ENCODE measurements at places on chromosomes 13 and 19.

- no peak for DNase-seq
Observed at GRCh38 chr13:110367620-110368019, 60.5 kb downstream of the COL4A2 start.

GRCh38 chr19:6270822-6271221, 9.0 kb downstream of the MLLT1 start:
- no peak for DNase-seq

- DNase-seq = no peak
Observed at GRCh38 chr13:79404985-79405384, 1.1 kb downstream of the RBM26 start.

DNA sequence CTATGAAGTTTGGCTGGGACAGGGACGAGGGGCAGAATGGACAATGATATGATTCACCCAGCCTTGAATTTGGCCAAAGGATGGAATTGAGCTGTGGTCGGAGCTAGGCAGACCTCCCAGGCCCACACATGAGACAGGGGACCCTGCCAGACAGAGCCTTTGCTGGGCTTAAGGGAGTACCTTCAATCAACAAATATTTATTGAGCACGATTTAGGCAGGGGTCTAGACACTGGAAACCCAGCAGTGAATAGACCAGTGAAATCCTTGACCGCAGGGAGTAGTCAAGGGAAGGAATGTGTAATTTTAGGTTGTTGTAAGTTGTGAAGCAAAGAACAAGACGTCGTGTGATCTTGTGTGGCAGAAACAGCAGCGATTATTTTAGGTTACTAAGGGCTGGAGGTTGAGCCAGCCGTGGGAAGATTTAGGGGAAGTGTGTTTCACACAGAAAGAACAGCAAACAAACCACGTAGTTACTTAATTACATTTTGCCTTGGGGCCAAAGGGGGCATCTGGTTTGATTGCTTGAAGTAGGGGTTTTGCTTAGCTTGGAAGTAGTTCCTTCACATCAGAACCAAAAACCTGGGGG, 16.9 kb upstream of the AP1M2 start:
- no peak for DNase-seq

DNA sequence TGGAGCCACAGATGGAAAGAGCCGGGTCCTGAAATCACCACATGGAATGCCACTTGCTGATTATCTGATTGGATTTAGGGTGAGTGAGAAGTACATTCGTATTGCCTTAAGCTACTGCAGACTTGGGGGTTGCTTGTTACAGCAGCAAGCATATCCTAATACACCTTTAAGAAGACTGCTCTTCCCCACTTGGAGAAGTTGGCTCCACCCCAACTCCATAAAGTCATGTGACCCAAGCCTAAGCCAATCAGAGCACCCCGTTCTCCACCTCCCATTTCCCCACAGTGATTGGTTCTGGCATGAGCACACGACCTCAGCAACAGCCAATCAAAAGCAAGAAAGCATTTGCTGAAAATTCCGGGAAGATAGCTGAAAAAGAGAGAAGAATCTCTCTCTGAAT, 23.1 kb downstream of the CACNA1A start:
- DNase-seq = no peak

- DNase-seq = no peak
Observed at GRCh38 chr19:46270521-46271256, 26.2 kb upstream of the HIF3A start.

DNA sequence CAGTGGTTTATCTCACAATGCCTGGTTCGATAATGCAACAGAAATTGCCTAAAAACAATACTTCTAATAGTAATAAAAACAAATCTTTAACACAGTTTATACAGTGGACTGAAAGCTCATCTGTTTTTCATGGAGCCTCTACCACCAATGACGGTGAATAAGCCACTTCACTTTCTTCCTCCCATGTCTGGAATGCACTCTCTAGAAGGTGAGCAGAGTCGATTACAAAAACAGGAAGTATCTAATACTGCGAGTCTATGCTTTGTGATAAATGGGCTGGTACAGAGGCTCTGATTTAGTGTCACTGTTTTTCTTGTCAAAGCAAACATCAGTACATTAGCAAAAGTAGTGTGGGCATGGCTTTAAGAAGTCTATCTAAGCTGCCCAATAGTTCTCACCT, 1348.6 kb upstream of the SLC10A2 start:
- DNase-seq = no peak

GRCh38 chr19:10205636-10206035, 10.9 kb upstream of the DNMT1 start:
- DNase-seq = no peak

DNA sequence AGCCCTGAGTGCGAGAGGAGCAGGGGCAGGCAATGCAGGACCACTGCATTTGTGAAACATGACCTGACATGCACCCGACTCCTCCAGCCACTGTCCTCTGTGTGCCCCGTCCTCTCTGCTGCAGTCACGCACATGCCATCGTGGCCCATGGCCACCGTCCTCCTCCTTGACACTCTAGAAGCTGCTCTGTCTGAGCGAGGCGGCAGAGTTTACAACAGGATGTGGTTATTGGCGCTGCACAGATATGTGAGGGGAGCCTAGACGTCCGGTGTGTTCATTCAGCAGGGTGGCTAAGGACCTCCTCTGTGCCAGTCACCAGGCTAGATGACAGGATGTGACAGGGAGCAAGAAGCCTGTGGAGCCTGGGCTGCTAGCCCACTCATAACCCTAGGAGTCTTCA, 277.8 kb downstream of the FOXO1 start:
- no peak for DNase-seq

DNA sequence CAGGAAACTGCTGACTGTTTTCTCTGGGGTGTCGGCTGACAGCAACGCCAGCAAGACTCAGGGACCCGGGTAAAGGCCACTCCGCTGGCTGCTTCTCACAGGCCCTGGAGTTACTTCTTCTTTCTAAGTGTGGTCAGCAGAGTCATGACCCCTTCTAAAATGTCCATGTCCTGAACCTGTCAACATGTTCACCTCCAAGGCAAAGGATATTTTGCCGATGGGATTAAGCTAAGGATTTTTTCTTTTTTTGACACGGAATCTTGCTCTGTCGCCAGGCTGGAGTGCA, 7.9 kb downstream of the PEX11G start:
- DNase-seq = no peak

GRCh38 chr13:96963786-96964475, 30.3 kb downstream of the OXGR1 start:
- DNase-seq = no peak

Data from NCI-H187 treated with DMSO at 0.1 percent for 48 hours (cell line).